KBM-7 (cell line): ENCODE measurements at places on chromosomes 5 and 9.

DNA sequence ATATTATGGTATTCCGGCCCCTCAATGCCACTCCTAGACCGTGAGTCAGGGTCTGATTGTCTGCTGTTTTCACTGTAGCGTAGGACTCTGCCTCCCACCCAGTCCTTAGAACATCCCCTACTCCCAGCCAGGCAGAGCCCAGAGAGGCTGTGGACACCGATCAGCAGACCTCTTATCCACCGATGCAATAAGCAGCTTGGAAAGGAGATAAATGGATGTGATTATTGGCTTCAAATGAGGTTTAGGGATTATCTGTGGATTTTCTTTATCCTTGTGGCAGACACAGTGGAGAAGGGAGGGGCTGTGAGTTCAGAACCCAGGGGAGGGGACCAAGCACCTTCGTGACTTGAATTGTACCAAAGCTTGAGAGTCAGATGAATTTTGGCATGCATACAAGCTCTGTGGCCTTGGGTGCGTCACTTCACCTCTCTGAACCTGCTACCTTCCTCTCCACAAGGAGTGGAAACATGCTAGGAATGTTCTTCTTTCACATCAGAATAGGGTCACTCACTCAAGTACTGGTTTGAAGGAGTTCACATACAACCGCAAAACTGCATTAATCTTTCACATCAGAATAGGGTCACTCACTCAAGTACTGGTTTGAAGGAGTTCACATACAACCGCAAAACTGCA is 83.1 kb upstream of the CPLX2 start:
- DNase-seq, result no peak

DNA sequence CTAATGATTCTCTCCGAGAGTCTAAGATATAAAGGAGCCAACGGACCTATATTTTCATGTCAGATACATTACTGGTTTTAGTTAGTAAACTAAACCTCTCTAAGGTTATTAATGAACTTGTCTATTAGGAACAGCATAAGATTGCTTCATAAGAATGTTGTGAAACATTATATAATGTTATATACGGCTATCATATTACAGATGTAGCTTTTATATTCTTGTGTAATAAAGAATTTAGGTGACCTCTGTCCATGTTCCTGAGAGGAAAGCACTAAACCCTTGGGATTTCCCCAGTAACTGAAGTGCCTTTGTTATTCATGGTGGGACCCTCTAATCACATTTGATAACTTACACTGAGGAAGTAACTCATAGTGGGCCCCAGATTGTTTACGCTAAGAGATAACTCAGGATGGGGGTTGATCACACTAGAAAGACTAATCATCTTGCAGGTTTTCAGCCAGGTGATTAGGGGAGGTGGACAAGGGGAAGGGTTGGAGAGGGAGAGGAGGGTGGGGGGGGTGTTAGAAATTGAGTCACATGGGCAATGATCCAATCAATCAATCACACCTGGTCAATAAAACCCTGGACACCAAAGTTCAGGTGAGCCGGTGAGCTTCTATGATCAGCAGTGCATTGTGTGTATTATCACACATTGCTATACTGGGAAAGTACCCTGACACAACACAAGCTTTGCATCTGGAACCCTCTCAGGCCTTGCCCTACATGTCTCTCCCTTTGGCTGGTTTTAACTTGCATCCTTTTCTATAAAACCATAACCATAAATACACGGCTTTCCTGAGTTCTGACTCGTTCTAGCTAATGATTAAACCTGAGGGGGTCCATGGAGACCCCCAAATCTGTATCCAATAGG is 25.8 kb downstream of the ECPAS start:
- no peak for DNase-seq

DNA sequence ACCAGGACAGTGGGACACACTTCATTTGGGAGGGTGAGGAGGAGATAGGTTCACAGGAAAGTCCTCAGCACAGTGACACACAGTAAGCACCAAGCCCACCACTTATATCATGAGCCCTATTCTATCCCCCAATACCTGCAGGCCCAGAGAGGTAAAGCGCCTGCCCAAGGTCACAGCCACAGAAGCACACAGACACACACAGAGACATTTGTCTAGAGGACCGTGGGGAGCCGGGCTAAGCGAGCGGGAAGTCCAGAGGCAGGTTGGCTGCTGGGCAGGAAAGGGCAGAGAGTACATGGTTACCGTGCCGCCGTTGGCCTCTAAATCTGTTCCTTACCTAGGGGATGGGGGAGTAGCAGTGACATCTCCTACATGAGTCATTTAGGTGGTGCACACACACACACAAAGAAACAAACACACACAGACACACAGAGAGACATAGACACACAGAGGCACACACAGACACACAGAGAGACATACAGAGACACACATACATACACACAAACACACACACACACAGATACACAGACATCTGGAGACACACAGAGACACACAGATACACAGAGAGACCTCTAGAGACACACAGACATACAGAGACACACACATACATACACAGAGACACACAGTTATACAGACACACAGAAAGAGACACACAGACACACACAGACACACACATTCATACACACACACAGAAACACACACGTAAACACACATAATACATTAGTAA is 15.9 kb upstream of the DUSP1 start:
- DNase-seq, result no peak

GRCh38 chr9:128703616-128704355 is 1.5 kb downstream of the PKN3 start:
- DNase-seq, result peak; percentile 34

DNA sequence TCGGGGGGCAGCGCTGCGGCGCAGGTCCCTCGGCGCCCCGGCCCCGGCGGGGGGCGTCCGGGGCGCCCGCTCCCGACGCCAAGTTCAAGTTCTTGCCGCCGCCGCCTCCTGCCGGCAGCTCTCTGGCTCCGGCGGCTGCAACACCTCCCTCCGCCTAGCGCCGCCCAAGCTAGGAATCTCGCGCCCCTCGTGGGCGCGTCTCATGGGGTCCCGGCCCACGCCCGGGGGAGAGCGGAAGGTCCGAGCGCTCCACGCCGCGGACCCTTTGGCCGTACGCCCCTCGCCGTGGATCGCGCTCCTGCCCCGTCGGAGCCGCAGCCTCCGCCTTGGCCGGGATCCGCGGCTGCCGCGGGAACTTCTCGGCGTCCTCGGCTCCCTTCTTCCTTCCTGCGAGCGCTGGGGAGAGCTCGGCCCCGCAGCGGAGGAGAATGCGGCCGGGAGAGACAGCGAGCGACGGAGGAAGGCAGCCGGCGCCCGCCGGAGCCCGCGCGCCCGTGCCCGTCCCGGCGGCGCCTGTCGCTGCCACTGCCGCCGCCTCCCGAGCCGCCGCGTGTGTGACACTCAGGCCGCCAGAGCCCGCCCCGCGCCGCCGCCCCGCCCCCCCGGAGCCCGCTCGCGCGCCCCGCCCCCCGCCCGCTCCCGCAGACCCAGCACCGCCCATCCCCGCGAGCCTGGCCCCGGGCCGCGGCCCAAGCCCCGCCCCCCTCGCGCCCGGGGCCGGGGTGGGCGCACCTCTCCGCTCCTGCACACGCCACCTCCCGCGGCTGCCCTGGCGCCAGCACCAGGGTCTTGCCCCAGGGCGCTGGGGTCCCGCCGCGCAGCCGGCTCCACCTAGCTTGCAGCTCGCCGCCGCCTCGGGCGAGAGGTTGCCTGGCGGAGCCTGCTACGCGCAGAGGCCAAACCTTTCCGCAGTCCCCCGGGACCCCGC is at the start of gene SHB:
Gene SHB, minus strand, starts transcription at position 527 of the 928 bp plus-strand sequence. CDS start 582 bp downstream, outside the sequence.
- peak; percentile 57 for DNase-seq

- DNase-seq, result no peak
Observed at GRCh38 chr9:114826431-114826830, 20.6 kb upstream of the TNFSF15 start.

- no peak for DNase-seq
Observed at GRCh38 chr9:12658531-12659209, 34.5 kb upstream of the TYRP1 start.

DNA sequence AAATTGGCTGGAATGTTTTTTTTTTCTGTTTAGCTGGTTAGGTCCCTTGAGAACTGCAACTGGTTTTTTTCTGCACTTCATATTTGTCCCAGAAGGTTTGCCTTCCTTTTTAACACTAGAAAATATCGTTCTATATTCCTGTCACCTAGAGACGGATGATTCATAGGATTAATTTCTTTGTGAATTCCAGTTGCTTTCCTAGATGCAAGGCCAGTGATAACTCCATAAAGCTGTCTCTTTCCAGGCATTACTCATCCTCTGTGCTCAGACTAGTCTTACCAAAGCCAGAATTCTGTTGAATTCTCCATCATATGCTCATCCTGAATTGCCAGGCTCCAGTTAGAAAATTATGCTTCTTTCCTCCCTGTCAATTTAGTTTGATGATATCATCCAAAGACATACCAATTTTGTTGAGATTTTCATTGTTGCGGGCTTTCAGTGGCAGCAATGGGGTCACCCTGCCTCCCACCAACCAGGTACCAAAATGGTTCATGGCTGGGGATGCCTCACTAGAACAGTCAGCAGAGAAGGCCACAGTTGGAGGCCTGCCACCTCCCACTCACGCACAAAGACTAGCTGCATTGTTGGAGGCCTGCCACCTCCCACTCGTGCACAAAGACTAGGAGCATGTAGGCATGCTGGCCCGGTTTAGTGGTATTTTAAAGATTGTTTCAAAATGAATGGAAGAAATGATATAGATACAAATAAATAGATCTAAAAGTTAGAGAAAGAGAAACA is 8.5 kb downstream of the BAAT start:
- DNase-seq, result no peak

DNA sequence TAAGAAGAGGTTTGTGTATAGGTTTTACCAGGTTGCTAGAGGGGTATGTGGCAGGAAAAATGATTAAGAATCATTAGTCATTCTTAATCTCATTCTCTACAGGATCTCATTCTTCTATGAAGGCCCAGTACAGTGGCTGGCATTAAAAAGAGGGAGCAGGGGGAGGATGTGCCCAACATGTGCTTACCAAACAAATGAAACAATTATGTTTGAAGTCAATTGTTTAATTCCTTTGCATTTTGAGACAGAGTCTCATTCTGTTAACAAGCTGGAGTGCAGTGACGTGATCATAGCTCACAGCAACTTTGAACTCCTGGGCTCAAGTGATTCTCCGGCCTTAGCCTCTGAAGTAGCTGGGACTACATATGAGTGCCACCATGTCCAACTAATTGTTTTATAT is 23.0 kb downstream of the FNIP1 start:
- no peak for DNase-seq

DNA sequence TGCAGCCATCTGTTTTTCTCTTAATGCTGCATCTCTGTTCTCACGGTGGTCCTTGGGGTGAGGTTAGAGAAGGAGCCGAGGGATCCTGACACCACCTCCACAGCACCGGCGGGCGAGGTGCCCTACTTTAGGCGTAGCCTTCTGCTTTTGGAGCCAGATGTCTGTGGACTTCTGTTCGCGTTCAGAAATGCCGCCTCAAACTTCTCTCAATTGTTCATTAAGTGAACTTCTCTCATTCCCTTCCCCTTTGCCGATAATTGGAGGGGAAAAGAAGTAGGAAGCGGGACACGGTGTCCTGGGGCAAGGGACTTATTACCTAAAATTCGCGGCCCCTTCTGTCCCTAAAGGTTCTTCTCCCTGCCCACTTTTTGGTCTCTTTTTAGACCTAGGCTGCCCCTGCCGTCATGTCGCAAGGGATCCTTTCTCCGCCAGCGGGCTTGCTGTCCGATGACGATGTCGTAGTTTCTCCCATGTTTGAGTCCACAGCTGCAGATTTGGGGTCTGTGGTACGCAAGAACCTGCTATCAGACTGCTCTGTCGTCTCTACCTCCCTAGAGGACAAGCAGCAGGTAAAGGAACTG is 455 bp downstream of the KIF20A start:
- no peak for DNase-seq

GRCh38 chr5:59831326-59832010 is 62.1 kb downstream of the PDE4D start:
- DNase-seq, result no peak

DNA sequence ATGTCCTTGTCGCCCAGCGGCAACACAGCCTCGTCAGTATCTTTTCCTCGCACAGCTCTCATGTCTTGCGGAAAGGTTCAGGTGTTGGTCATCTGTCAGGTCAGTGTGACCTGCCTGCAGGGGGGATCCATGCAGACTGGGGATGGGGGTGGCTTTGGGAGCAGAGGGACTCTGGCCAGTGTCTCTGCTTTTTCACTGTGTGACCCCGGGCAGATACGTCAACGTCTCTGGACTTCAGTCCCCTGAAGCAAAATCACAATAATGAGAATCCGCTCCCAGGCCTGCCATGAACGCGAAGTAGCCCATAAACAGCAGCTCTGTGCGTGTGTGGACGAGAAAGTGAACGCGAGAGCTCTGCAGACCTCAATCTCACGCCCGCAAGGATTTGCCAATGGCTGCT is 75.7 kb upstream of the FCN1 start:
- DNase-seq, result no peak

DNA sequence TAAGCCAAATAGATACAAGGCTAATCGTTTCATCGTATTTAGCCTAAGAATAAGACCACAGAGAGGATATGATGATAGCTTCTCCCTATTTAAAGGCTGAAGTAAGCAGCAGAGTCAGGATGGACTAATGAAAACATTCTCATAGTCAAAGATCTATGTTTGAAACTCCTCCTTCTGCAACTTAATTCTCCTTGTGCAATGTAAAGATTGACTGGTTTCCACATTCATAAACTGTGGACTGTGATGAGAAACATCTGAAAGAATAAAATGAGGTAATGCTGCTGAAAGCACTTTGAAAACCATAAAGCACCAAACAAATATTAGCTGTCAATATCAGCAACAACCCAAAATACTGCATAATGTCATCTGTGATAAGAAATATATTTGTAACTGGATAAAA is 361.9 kb downstream of the CSNK1G3 start:
- DNase-seq, result no peak

DNA sequence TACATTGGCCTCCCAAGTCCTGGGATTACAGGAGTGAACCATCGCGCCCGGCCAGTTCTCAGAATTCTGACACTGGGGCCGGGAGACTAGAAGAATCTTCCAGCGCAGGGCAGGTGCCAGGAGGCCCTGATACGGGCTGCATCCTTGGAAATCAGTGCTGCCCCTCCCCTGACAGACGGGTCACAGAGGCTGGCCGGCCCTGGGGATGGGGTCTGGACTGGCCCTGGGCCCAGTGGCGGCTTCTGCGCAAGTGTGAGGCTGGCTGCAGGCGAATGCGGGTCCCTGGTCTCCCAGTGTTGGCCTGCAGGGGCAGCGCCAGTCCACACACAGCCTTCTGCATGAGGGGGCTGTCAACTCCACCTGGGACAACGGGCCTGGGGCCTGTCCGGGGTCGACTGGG is 831 bp upstream of the TBC1D9B start:
- DNase-seq, result no peak

- no peak for DNase-seq
Observed at GRCh38 chr5:32612134-32612888, 27.0 kb downstream of the SUB1 start.

DNA sequence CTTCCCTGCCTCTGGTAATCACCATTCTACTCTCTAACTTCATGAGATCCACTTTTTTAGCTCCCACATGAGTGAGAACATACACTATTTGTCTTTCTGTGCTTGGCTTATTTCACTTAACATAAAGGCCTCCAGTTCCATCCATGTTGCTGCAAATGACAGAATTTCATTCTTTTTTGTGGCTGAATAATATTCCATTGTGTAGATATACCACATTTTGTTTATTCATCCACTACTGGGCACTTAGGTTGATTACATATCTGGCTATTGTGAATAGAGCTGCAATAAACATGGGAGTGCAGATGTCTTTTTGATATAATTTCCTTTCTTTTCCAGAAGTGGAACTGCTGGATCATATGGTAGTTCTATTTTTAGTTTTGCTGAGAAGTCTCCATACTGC is 28.7 kb downstream of the SHOC1 start:
- DNase-seq, result no peak

GRCh38 chr9:134556531-134557068 is 85.0 kb upstream of the COL5A1 start:
- no peak for DNase-seq
